NCI-H1092 treated with DMSO at 0.1 percent for 48 hours (cell line): ENCODE measurements at places on chromosomes 16 and 17.

DNA sequence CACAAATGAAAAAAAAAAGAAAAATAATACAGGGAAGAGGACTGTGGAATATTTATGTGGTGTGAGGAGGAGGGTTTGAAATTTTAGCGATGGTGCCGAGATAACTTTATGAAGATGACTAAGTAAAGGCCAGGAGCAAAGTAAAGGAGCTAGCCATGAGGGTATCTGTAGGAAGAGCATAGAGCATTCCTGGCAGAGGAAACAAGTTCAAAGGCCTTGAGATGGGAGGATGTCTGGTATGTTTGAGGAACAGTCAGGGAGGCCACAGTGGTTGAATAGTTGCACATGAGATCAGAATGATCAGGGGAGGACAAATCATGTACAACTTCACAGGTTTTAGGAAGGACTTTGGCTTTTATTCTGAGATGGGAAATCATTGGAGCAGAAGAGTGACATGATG is 4.2 kb downstream of the CYB5B start:
- no peak for DNase-seq

- no peak for DNase-seq
These were observed 18.9 kb downstream of the ADGRG1 start for GRCh38 chr16:57647136-57647875.

DNA sequence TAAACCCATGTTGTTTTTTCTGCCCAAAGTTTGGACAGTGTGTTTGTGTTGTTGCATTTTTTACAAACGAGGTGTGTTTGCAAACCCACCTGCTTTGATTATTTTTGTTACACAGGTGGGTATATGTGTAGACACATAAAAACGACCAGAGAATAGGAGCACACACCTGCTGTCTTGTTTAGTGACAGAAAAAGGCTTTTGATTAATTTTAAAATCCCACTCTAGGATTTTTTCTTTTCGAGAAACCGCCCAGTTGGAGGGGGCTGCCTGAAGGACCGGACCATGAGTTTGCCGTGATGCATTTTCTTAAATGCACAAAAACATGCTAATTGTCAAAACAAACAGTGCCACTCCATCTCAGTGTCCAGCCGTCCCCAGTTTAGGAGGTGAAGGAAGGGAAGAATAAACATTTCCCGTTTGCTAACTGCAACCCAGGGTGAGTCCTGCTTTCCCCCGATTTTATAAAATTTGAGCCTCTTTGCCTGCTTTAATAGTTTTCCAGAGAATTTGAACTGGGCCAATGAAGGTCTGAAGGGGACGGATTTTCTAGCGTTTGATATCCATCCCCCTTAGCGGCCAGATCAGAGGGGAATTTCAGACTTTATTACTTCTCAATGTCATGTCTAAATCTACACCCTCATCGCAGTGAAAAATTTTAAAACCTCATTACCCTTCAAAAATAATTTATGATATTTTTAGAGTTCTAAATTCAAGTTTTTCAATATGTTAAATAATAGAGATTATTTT is 3.2 kb downstream of the FOXC2 start:
- DNase-seq, result no peak

DNA sequence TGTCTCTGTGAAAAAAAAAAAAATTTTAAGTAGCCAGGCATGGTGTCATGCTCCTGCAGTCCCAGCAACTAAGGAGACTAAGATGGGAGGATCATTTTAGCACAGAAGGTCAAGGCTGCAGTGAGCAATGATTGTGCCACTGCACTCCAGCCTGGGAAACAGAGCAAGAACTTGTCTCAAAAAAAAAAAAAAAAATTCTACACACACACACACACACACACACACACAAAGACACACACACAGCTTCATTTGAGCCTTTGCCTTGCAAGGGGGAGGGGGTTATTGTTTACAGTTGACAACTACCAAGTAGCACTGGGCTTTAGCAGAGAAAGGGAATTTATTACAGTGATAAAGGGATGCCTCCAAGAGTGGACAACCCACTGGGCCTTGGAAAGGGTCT is 4.9 kb upstream of the POLR3E start:
- DNase-seq, result no peak

- no peak for DNase-seq
These were observed 169.4 kb downstream of the SNX29 start for GRCh38 chr16:12145918-12146317.

GRCh38 chr16:85562093-85562786 is 50.9 kb upstream of the GSE1 start:
- DNase-seq, result no peak

DNA sequence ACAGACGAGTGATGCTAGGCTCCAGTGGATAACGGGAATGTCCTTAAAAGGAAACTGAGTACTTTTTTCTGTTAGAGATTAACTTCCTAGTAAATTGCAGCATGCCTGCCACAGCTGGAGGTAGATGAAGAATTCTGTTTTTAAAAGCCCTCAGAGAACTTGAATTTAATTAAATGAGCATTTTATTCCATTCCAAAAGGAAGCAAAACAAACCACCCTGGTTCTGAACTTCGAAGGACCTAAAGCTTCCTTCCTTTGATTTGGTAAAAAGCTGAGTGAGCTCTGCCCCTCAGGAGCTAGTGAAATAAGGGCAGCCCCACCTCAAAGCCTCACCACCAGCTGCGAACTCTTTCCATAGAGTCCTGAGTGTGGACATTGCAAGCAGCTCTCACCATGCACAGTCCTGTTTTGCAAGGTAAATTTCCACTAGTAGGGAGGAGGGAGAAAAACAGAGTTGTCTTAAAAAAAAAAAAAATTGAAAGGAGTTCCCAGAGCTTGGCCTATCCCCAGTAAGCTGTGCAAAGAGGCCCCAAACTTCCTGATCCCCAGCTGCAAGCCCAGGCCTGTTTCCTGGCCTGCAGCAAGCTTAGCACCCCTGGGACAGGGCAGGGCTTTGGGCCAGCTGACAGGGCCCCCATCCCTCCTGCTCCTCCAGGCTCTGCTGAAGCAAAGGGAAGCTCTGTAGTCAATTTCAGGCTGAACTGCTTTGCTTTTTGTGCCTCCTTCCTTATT is 11.2 kb downstream of the CHD9NB start:
- DNase-seq, result no peak

- DNase-seq, result no peak
These were observed 157.6 kb downstream of the XYLT1 start for GRCh38 chr16:17313085-17313611.

GRCh38 chr17:34384822-34385605 is 22.0 kb upstream of the CCL1 start:
- no peak for DNase-seq

GRCh38 chr16:87806641-87807546 is 41.1 kb upstream of the KLHDC4 start:
- peak; percentile 78 for DNase-seq

- no peak for DNase-seq
These were observed 82.2 kb upstream of the CDC42EP4 start for GRCh38 chr17:73393962-73394361.

GRCh38 chr16:10594312-10594950 is 14.0 kb upstream of the EMP2 start:
- DNase-seq, result no peak

GRCh38 chr16:83974475-83974874 is 6.4 kb downstream of the NECAB2 start:
- DNase-seq, result no peak

GRCh38 chr17:9024497-9024896 is 3.2 kb downstream of the NTN1 start:
- DNase-seq, result no peak

DNA sequence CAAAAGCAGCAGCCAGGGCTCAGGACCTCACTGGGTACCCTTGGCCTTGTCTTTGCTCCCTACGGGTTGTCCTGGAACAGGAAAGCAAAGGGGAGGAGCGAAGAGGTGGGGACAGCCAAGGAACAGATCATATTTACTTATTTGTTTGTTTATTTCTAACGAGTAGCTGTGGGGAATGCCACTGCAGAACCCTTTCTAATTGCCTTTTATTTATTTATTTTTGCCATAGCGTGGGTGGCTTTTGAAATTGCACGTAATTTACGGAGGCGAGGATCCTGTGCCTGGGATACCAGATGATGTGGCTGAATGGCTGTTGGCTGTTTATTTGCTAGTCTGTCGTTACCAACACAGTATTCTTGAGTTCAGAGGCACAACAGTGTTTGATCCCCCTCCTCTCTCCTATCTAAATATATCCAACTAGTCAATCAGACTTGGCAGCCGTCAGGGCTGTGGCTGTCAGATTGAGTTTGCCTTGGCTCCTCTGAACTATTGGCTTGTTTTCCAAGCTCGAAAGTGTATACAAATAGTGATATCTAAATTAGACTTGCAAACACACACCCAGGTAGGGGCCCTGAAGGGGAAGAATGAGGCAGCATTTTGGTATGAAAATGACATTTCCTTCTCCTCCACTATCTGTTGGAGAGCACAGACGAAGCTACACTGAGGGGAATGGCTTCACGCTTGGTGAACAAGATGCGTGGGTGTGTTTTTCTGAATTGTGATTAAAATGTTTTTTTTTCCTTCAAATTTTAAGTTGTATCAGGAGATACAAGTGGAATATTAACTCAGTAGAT is 110.4 kb downstream of the MSI2 start:
- DNase-seq, result peak; percentile 87

- no peak for DNase-seq
These were observed 10.1 kb downstream of the KIAA0513 start for GRCh38 chr16:85037721-85038120.

DNA sequence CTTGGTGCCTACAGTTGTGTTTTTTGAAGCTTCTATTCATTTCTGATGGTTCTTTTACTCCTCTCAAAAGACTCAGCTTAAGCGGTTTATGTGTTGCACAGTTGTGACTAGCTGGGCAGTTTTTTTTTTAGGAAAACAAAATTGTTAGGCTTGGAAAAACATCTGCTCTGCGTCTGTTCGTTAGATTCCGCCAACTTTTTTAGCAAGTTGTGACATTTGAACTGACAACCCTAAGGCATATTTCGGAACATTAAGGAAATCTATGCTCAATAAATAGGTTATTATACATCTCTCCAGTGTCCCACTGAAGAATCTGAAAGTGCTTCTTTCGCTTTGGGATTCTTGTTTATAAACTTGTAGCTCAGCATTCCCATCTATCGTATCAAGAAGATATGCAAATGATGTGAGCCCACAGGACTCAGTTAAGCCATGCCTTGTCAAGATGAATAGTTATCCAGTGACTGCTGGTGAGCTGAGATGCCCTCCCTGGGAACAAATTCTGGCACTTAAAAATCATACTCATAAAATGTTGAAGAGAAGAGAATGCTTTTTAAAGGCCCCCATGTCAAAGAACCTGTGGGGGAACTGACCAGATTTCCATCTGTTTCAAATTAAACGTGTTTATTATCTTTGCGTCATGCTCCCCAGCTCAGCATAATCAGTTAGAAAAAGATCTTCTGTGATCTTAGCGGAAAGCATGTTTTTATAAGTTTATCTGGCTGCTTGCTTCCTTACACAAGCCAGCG is 109.0 kb upstream of the FAM20A start:
- DNase-seq, result no peak

- DNase-seq, result no peak
These were observed 16.1 kb downstream of the AMFR start for GRCh38 chr16:56409195-56409594.

DNA sequence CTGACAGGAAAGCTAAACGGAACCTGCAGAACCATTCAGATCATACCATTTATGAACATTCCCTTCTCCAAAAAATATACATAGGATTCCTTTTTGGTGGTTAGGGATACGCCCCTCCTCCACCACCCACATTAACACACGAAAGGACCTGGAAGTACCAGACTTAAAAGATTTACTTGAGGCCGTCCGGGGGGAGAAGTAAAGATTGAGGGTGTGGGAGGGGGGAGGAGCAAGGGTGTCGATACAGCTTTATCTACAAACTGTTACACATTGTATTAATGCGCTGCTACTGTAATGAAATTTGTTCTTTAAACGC is 537 bp downstream of the PALB2 start:
- DNase-seq, result peak; percentile 1
